NCI-H187 treated with DMSO at 0.1 percent for 48 hours (cell line): ENCODE measurements at places on chromosomes 7 and 10.

- no peak for DNase-seq
These were observed 566 bp downstream of the MAD1L1 start for GRCh38 chr7:2231992-2232765.

GRCh38 chr7:36309301-36309700, 80.4 kb upstream of the ANLN start:
- DNase-seq: no peak

GRCh38 chr10:18689498-18689897, 30.3 kb downstream of the ARL5B start:
- no peak for DNase-seq

DNA sequence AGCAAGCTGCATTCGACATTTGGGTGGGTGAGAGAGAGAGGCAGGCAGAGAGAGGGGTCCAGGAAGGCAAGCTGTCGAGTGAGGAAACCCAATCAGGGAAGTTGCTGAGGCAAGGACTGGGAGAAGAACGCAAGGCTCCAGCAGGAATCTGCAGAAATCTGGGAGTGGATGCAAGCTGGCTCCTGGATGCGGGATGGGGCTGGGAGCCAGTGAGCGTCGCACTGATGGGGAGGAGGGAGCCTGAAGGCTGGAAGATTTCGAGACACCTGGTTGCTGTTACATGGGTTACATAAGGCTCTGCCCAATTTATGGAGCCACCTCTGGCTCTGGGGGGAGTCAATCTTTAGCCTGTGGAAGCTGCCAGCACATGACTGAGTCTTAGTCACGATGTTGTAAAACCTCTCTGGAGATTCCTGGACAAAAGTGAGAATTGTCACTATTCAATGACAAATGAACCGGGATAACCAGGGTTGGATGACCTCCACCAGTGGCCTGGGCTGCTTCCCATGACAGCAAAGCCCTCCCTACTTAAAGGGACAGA, 51.1 kb upstream of the ADRB1 start:
- DNase-seq: no peak

- DNase-seq: no peak
These were observed 309.7 kb downstream of the DNAJB6 start for GRCh38 chr7:157646551-157646950.

GRCh38 chr7:143269251-143269650, 6.0 kb downstream of the GSTK1 start:
- DNase-seq: no peak

GRCh38 chr10:36263871-36264270, 621.8 kb upstream of the FZD8 start:
- no peak for DNase-seq

- DNase-seq: no peak
These were observed 521 bp upstream of the NYAP1 start for GRCh38 chr7:100483090-100483721.

DNA sequence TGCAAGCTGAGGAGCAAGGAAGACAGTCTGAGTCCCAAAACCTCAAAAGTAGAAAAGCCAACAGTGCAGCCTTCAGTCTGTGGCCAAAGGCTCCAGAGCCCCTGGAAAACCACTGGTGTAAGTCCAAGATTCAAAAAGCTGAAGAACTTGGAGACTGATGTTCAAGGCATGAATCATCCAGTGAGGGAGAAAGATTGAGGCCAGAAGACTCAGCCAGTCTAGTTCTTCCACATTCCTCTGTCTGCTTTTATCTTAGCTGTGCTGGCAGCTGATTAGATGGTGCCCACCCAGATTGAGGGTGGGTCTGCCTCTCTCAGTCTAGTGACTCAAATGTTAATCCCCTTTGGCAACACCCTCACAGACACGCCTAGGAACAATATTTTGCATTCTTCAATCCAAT, 20.1 kb upstream of the MDFIC start:
- DNase-seq: no peak

DNA sequence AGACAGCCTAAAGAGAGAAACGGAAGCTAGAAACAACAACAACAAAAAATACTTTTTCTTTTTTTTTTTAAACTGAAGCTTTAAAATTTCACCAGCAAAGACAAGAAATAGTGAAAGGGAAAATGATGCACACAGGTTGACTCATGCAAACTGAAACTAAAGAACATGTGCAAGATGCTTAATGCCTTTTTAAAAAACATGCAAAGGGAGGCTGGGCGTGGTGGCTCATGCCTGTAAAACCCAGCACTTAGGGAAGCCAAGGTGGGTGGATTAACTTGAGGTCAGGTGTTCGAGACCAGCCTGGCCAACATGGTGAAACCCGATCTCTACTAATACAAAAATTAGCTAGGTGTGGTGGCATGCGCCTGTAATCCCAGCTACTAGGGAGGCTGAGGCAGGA, 15.1 kb upstream of the CUBN start:
- no peak for DNase-seq

GRCh38 chr10:90819911-90820310, 37.9 kb downstream of the HTR7 start:
- no peak for DNase-seq

GRCh38 chr7:30562498-30562897, 32.2 kb upstream of the GARS1 start:
- no peak for DNase-seq

DNA sequence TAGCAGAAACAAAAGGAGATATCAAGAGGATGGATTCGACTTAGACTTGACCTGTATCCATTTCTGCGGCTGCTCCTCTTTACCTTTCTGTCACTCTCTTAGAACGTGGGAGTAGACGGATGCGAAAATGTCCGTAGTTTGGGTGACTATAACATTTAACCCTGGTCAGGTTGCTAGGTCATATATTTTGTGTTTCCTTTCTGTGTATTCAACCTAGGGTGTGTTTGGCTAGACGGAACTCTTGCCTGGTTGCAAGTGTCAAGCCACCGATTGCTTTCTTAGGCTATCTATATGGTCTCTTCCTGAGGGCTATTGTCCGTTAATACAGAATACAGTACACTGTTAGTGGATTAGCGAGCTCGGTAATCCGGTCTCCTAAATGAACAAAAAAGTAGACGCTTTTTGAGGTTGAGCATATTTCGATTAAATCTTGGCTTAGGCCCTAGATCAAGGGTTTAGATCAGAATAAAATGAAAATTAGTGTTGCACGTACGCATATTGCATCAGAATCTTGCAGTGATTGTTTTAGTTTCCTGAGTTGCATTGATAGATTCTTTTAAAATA, 1.2 kb downstream of the PTEN start:
- no peak for DNase-seq

DNA sequence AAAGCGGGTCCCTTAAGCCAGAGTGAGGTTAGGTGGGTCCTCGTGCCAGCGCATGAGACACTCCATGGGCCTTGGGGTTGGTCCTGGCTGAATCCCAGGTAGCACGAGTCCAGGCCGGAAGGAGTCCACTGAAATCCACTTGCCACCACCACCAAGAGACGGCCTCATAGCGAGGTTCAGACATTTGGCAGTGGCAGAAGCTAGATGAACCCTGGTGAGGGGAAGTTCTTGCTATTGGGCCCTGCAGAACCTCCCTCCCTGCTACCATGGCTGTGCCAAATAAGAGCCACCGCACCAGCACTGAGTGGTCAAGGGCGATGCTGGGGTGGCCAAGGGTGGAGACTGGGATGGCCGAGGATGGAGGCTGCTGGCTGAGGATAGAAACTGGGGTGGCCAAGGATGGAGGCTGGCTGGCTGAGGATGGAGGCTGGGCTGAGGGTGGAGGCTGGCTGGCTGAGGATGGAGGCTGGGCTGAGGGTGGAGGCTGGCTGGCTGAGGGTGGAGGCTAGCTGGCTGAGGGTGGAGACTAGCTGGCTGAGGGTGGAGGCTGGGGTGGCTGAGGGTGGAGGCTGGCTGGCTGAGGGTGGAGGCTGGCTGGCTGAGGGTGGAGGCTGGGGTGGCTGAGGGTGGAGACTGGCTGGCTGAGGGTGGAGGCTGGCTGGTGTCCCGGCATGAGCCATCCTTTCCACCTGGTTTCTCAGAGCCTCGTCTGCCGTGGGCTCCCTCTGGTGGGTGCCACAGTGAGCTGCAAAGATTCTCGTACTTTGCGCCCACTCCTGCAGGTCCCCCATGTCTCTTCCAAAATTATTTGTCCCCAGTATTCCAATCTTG, 88.2 kb downstream of the ELFN1 start:
- DNase-seq: no peak

DNA sequence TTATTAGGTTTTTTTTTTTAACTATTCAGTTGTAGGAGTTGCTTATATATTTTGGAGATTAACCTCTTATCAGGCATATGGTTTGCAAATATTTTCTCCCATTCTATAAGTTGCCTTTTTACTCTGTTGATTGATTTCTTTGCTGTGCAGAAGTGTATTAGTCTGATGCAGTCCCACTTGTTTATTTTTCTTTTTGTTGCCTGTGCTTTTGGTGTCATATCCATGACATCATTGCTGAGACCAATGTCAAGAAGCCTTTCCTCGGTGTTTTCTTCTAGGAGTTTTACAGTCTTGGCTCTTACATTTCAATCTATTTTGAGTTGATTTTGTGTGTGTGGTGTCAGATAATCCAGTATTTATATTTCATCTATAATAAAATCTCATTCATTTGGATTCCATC, 155.4 kb downstream of the LRMDA start:
- DNase-seq: no peak

DNA sequence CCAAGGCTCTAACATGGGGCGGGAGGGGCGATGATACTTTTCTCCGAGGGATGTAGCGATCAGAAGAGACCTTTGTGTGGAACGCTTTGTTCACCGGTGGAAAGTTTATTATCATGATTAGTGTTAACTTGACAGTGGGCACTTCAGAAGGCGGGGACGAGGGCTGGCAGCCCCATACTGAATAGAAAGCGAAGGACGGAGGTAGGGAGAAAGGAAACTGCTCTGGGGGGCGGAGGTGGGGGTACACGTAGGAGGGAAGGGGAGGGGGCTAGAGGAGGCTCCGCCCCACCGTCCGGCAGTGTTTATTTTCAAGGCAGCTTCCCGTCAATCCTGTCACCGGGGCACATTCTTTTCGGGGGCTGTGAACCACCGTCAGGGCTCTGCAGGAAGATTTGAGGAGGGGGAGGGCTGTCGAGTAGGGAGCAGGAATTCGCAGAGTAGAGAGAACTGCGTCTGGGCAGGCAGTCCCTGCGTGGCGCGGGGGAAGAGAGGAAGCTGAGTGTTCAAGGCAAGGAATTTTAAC, 9.4 kb upstream of the NKX2-3 start:
- no peak for DNase-seq

DNA sequence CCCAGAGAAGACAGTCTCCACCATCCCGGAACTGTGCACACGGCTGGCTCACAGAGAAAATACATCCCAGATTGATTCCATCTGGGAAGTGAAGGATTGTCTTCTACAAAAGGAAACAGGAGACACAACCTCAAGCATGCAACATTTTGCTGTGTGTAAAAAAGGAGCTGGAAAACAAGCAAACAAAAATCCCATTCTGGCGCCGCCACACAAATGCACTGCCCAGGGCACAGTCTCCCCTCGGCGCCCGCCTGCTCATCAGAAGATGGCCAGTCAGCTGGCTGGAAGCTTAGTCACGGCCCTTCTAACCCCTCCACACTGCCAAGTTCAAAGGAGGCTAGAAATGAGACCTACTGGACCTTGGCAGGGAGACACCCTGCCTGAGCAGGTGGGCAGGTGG, 14.1 kb upstream of the CYTH3 start:
- no peak for DNase-seq

- DNase-seq: no peak
These were observed 526 bp downstream of the ZNF248 start for GRCh38 chr10:37856881-37857286.

DNA sequence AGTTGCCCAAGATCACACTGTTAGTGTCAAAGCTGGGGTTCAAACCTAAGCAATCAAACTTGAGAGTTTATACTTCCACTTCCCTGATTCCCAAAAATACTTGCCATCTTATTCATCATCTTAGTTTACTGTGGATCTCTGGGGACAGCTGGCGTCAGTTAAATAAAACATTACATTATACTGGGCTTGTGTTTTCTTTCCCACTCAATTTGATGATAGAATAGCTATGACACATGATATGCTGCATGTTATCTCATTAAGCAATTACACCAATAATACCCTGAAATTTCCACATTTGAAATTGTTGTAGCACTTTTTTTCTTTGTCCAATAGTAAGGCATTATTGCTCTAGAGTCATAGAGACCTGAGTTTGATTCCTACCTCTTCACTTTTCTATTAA, 62.9 kb upstream of the MXI1 start:
- DNase-seq: no peak

DNA sequence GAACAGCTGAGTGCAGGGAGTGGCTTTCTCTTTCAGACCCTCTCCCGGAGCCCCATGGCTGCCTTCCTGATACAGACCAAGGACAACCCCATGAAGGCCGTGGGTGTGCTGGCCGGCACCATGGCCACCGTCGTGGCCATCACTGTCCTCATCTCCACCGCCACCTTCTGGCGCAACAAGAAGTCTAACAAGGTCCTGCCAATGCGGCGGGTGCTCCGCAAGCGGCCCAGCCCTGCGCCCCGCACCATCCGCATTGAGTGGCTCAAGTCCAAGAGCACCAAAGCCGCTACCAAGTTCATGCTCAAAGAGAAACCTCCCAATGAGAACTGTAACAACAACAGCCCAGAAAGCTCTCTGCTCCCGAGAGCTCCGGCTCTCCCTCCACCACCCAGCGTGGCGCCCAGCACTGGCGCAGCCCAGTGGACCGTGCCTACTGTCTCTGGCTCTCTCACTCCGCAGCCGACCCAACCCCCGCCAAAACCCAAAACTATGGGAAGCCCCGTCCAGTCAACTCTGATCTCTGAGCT, 11.2 kb downstream of the LRIT2 start:
- DNase-seq: no peak

- no peak for DNase-seq
These were observed 664 bp upstream of the C10orf88 start for GRCh38 chr10:122954731-122955050.

- no peak for DNase-seq
These were observed 165.4 kb upstream of the RNF32 start for GRCh38 chr7:156475179-156475578.

DNA sequence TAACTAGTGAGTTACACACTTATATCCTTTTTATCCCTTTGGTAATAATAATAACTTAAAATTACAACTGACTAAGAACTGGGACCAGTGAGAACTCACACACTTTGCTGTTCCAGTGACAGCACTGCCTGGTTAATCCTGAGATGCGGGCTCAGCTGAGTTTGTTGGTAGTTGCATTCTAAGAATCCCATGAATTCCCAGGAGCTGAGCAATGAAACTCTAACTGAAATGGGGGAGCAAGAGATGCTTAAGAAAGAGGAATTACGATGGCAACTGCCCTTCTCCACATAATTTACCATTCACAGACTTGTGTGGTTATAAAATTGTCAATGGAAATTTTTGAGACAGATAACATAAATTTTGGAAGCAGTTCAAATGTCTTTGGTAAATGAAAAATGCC, 659.4 kb downstream of the MAGI2 start:
- DNase-seq: no peak

GRCh38 chr7:34421526-34421925, 236.5 kb upstream of the NPSR1 start:
- DNase-seq: no peak

- DNase-seq: no peak
These were observed 59.9 kb downstream of the ELMO1 start for GRCh38 chr7:37388811-37389210.

DNA sequence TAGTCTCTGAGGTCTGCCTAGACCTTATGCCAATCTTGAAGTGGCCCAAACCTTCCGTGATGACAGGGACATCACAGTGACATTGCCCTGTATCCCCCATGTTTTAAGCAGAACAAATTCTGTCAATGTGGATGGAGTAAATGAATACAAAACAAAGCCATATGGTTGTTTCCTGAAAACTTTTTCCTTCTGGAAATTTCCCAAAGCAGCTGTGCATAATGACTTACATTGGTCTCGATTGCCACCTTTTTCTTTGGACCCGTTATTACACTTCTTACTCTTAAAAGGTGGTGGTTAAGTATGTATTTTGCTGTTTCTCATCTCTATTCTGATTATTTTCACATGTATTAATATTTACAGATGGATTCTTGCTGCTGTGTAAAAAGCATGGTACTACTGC, 411.2 kb upstream of the KLF6 start:
- no peak for DNase-seq
